Stimulated activated CD4-positive, alpha-beta T cell treated with anti-CD3 and anti-CD28 coated beads, TNF-alpha, amount 100 ng/mL, for 24 hours (primary cell): ENCODE measurements at places on chromosomes 6 and 20.

DNA sequence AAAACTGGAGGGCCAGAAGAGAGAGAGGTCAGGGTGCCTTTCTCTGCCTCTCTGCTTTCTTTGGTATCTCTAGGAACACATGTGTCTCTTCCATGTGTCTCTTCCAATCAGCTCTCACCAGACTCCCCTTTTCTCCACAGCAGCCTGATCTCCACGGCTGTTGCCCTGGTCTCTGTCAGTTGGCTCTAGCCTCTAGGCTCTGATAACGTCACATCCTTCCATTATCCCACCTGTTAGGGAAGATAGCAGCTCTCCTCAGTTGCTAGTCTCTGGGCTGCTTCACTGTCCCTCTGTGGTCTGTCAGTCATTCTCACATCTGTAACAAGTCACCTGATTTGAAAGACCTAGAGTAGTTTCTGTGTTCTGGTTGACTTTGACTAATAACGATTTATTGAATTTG is 80.2 kb downstream of the PLCB4 start:
- DNase-seq, result no peak

DNA sequence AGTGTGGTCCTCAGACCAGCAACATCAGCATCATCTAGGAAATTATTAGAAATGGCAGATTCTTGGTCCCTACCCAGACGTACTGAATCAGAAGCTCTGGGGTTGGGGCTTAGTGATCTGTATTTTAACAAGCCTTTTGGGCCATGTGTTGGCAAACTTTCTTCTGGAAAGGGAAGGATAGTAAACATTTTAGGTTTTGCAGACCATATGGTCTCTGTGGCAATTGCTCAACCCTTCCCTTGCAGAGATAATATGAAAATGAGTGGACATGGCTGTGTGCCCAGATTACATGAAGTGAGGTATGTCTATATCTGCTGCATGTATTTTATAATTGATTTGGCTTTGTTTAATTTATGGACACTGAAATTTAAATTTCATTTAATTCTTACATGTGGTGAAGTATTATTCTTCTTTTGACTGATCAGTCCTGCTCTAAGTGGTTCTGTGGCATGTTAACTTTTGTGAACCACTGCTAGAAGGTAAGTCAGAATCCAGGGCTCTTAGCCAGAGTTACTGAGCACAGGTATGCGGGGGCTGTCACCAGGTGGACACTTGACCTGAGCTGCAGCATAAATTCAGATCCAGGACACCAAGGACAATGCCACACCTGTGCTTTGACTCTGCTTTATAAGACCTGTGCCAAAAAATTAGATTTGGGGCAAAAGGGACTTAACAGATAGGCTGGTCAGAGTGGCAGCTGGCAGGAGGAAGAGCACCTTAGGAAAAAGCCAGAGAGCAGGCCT is 43.2 kb downstream of the LY86 start:
- DNase-seq, result no peak

DNA sequence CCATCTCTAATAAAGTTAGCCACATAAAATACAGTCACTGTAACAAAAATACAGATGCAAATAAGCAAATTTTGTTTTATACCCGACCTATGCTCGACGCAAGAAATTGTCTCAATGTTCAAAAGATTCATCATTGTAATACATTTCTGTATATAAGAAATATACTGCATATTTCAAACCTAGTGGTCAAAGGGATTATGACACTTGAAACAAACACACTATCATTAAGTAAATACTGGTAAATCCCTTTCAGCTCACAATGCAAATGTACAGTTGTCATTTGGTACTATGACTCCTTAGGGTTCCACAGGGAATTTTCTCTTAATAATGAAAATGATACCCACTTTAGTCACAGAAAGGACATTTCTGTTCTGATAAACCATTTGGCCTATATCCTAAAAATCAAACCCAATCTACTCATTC is 2.2 kb downstream of the HIVEP2 start:
- DNase-seq, result no peak

- no peak for DNase-seq
Measured at GRCh38 chr6:3019065-3019464, 19.4 kb downstream of the NQO2 start.

- no peak for DNase-seq
Measured at GRCh38 chr6:140854318-140854717, 1278.4 kb upstream of the GJE1 start.

GRCh38 chr20:37619496-37619895 is 74.3 kb upstream of the CTNNBL1 start:
- DNase-seq, result no peak

DNA sequence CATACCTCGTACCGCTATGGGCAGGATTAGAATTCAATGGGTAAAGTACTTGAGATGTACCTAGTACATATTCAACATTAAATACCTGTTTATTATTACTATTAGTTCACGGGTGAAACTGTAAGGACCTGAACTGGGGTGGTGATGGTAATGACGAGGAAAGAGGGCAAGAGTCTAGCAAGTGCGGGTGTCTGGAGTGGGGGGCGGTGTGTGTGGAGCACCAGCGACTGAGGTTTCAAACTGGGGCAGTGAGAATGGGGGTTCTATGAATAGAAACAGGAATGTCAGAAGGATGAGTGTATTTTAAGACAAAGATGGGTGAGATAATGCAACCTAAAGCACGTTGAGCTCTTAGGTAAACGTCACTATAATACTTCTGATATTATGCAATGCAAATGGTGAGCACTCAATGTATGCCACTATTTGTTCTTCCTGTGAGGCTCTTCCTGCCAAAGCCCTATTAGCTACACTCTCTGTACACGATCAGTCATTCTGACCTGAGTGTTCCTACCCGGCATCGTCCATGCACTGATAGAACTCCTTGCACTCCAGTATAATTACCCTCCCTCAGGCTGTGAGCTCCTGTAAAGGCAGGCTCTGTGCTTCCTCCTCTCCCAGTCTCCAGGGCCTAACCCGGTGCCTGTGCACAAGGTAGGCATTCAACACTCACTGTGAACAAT is 55.0 kb downstream of the ALDH5A1 start:
- no peak for DNase-seq

DNA sequence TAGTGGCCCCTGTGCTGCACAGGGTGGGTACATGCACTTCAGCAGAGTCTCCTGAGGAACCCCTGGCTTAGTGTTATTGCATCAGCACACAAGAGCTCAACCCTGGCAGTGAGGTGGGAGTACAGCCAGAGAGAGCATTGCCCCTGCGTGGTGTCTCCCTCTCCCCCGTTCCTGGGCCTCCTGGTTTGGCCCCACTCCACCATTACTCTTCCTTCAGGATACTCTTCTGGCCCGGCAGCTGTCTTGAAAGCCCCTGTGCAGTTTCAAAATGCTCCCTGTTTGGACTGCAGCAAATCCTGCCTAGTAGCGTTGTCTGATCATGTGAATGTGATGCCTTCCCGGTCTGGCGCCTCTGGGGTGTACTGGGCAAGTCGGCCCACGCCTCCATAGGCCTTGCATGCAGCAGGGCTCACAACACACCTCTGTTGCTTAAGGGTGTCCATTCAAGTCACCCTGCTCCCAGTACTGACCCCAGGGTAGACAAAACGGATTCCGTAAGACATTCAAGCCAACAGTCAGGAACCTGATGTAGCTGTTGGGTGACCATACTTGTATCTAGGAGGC is 32.1 kb downstream of the TXNDC5 start:
- DNase-seq, result no peak

- no peak for DNase-seq
Measured at GRCh38 chr6:17988422-17988944, 1.0 kb upstream of the KIF13A start.

DNA sequence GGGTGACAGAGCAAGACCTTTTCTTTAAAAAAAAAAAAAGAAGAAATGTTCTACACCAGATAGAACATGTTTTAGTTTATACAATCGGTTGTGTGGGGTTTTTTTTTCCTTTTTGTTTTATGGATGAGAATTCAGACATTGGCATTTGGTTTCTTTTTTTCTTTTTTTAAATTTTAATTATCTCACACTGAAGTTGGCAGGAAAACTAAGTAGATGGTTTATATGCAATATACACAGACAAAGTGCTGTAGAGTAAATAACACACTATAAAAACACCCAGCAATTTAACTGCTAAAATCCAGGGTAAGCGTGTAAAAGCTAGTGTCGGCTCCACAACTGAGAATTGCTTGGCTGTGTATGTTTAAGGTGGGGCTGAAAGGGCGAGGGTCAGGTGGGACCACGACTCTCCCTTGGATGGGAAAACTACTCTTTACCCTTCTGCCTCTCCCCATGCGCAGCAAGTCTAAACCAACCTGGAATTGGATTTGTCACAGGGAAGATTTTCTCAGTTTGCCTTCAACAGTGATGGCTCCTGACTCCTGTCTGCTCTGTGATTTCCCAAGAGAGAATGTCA is 147.1 kb upstream of the MARCKS start:
- DNase-seq, result no peak

DNA sequence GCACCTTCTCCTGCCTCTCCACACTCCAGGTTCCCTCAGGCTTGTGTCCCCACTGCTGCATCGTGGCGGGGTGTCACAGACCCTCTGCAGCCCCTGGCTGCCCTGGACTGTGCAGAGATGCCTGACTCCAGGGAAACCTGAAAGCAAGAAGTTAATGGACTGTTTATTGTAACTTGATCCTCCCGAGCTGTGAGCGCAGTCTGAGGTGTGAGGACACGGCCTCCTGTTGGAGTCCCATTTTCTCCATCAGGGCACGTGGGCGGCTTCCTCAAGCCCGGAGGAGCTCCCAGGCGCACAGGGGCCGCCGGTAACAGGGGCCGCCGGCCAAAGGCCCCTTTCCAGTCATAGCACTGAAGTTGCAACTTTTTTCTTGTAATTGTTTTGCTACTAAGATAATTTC is 16.9 kb downstream of the RBM38 start:
- DNase-seq, result no peak
